ENCODE measurements at places on chromosomes 11 and 22.
A peak's percentile ranks its signal among the peaks of the same experiment; 100 is the strongest.

- DNase-seq, result peak; percentile 90
- H3K4me3 ChIP-seq, result peak overlapping the region; percentile 56
- H3K4me1 ChIP-seq, result peaks cover 4% of the 10 kb centered on the region
- H3K27me3 ChIP-seq, result no peaks in the 10 kb centered on the region
- peak overlapping the region; percentile 96 for H3K27ac ChIP-seq
These were observed 1.6 kb downstream of the SUN2 start for GRCh38 chr22:38753948-38754750.

DNA sequence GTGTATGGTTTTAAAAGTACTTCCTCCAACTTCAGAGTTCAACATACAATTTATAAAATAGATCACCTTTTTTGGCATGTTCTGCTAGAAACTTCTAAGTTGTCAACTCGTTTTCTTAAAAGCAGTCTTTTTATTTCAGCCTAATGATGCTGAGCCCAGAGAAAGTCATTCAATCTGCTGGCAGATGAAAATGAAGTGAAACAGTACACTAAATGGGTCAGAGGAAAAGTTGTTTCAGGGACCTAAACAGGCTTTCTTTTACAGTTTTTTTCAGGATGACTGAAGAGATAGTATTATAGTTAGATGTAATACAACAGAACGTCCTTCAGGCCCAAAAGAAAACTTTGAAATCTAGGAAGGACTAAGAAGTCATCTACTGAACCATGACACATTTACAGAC, 842.7 kb upstream of the CCDC90B start:
- H3K27me3 ChIP-seq, result no peaks in the 10 kb centered on the region
- DNase-seq, result no peak
- no peak overlapping the region for H3K4me3 ChIP-seq
- H3K4me1 ChIP-seq, result no peaks in the 10 kb centered on the region

- no peak overlapping the region for H3K4me3 ChIP-seq
- H3K27ac ChIP-seq, result no peak overlapping the region
- H3K27me3 ChIP-seq, result peaks cover 2% of the 10 kb centered on the region
- H3K36me3 ChIP-seq, result no peaks in the 10 kb centered on the region
These were observed 10.9 kb downstream of the INS start for GRCh38 chr11:2149864-2150847.

DNA sequence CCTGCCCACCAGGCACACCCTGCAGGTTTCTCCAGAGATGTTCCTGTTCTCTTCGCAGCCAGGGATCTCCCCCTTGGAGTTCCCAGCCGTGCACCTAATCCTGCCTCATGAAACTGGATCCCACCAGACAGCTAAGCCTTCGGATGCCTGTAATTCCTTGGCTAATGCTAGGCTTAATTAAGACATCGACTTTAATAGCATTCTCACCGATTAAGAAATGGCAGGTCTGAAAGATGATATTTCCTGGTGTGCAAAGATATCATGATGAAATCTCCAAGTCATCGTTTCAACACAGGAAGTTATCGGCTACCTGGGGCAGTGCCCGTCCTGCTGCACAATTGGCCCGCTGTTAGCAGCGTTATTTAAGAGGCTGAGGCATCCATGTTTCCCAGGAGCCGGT, 41.5 kb upstream of the CCND1 start:
- no peaks in the 10 kb centered on the region for H3K36me3 ChIP-seq
- H3K27ac ChIP-seq, result no peak overlapping the region
- DNase-seq, result no peak
- H3K4me1 ChIP-seq, result no peaks in the 10 kb centered on the region

GRCh38 chr11:85893395-85893794, 38.2 kb downstream of the CCDC83 start:
- H3K36me3 ChIP-seq, result no peaks in the 10 kb centered on the region
- no peak for DNase-seq
- no peaks in the 10 kb centered on the region for H3K27me3 ChIP-seq
- H3K4me3 ChIP-seq, result no peak overlapping the region
- H3K4me1 ChIP-seq, result no peaks in the 10 kb centered on the region

DNA sequence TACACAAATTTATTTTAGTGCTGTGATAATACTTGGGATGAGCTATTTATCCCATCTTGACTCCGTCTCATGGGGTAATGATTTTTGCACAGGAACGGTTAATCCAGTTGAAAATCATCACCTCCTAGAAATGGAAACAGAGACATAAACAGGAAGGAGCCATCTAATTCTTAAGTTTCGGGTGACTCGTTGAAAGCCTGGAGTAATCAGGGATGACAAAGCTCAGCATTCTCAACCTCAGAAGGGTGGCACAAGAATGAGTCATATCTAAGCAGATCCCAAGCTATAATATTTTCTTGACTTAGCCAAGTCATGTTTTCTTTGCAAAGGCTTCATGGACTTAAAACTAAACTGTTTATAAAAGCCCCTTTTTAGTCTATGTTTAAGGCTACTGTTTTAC, 280.8 kb upstream of the CCDC90B start:
- DNase-seq, result no peak
- no peaks in the 10 kb centered on the region for H3K36me3 ChIP-seq
- H3K4me1 ChIP-seq, result no peaks in the 10 kb centered on the region
- no peak overlapping the region for H3K27ac ChIP-seq
- H3K27me3 ChIP-seq, result no peaks in the 10 kb centered on the region
